ENCODE measurements at places on chromosomes 16 and 17.
A peak's percentile ranks its signal among the peaks of the same experiment; 100 is the strongest.

DNA sequence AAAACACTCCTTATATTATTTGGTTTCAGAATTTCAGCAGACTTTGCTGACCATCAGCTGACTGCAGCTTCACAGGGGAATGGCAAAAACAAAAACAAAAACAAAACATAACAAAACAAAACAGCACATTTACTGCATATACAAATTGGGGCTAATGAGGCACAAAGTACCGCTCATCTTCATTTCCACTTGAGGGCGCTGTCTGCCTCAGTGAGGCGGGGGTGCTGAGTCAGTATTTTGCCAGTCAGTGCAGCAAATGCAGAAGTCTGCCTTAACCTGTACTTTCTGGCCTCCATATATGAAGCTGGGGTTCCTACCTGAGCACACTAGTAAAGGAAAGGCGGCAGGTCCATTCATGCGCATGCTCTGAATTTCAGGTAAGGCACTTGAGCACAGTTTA is 13.5 kb upstream of the DYNLRB2 start:
- peak; percentile 38 for DNase-seq

- no peak for DNase-seq
Measured at GRCh38 chr17:73639322-73639721, 4.9 kb downstream of the SDK2 start.

DNA sequence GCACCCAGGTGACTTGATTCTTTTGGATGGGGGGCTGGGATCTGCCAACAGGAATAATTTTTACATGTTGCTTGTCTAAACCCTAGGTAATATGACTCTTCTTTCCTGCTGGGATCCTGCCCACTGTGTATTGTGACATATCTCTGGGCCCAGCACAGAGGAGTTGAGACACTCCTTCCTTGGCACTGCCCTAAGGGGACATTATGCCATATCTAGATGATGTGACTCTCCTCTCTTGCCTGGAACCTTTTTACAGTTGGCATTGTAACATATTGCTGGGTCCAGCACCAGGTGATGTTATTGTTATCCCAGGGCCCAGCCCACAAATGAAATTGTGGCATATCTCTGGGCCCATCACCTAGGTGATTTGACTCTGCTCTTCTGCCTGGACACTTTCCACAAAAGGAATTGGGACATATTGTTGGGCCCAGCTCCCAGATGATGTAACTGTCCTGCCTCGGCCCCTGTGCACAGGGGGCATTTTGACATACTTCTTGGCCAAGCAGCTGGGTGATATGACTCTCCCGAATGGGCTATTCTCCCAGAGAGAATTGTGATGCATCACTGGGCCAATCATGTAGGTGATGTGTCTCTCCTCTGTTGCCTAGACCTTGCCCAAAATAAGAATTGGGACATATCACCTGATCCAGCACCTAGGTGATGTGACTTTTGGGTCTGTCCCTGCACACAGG is 1837.7 kb downstream of the TP53TG3F start:
- DNase-seq = no peak

- peak; percentile 42 for DNase-seq
Measured at GRCh38 chr17:76710863-76711611, at the start of gene MXRA7. TSS of gene MXRA7 (minus strand) at chr17:76710965. CDS start at chr17:76710946, 19 bp downstream.

DNA sequence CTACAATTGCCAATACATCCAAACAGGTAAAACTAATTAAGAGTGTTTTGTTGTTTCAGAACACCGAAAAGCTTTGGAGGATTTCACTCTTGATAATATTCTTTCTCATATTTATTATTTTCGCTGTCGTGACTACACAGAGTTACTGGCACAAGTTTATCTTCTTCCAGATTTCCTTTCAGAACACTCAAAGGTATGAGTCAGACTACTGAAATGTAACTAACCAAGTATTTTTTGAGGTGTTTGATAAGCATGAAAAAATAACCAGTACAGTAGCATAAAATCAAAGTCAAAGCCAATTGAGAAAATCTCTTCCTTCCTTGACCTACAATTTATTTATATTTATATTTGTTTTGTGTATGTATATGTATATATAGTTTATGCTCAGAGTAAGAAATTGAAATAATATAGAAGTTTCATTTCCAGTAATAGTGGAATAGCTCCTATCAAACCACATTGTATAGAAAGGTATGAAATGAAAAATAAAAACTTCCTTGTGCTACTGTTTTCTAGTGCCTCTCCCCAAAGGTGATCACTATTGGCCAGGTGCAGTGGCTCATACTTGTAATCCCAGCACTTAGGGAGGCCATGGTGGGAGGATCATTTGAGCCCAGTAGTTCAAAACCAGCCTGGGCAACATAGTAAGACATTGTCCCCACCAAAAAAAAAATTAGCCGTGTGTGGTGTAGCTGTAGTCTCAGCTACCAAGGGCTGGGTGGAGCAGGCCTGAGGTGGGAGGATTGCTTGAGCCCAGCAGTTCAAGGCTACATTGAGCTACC is 10.9 kb downstream of the RAD51C start:
- no peak for DNase-seq
